Pulmonary artery endothelial cell (primary cell): ENCODE measurements at places on chromosomes 1 and 21.

- no peak for DNase-seq
Measured at GRCh38 chr1:2115702-2116341, 65.6 kb downstream of the PRKCZ start.

- no peak for DNase-seq
Measured at GRCh38 chr1:221217029-221217428, 337.8 kb downstream of the HLX start.

- no peak for DNase-seq
Measured at GRCh38 chr1:56200442-56200841, 378.9 kb downstream of the PLPP3 start.

- no peak for DNase-seq
Measured at GRCh38 chr1:218866507-218866906, 307.2 kb upstream of the LYPLAL1 start.

GRCh38 chr21:41957991-41958766, 4.4 kb upstream of the C2CD2 start:
- DNase-seq, result peak; percentile 99

- DNase-seq, result no peak
Measured at GRCh38 chr1:173020138-173020750, 30.5 kb downstream of the TNFSF18 start.

DNA sequence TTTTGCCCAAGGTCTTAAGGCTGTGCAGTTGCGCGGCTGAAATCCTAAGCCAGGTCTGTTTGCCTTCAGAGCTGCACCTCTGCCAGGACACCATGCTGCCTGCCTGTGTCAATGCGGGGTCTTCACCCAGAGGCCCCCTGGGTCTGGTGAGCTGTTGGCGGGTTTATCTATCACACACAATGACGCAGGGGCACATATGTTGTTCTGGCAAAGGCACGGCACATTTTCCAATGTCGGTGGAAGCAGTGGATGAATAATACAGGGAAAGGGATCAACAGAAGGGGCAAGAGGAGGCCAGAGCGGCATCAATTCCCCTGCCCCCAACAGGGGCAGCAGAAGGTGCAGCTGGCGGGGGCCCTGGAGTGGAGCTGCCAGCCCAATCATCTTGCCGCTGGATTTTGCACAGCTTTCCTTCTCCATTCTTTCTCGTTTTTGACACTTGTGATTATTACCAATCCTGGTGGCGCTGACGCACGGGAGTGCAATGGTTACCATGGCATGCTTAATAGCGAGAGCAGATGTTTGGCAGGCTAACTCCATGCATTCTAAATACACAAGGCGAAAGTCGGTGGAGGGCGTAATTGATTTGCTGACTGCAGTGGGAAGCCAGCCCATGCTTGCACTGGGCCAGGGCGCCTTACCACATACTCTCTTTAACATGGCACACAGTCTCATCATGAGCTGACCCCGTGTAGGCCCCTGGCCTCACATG, 45.8 kb upstream of the CYP2J2 start:
- no peak for DNase-seq

DNA sequence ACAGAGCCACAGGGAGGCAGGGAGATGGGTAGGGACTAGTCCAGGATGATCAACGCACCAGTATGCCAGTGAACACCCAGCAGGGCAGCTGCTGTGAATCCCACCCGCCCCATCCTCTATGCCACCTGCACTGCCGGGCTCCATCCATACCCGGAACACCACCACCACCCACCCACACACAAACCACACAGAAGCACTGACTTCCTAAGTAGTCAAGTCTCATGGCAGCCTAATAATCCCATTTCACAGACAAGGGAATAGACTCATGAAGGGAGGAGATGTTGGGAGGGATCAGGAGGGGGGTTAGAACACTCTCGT, 6.3 kb downstream of the DRAXIN start:
- DNase-seq, result no peak

- DNase-seq, result no peak
Measured at GRCh38 chr1:5329068-5329739, 663.0 kb downstream of the NPHP4 start.

GRCh38 chr1:16968372-16968771, 12.0 kb downstream of the MFAP2 start:
- DNase-seq, result no peak

GRCh38 chr1:150909585-150910180, 16.5 kb upstream of the SETDB1 start:
- DNase-seq, result no peak

DNA sequence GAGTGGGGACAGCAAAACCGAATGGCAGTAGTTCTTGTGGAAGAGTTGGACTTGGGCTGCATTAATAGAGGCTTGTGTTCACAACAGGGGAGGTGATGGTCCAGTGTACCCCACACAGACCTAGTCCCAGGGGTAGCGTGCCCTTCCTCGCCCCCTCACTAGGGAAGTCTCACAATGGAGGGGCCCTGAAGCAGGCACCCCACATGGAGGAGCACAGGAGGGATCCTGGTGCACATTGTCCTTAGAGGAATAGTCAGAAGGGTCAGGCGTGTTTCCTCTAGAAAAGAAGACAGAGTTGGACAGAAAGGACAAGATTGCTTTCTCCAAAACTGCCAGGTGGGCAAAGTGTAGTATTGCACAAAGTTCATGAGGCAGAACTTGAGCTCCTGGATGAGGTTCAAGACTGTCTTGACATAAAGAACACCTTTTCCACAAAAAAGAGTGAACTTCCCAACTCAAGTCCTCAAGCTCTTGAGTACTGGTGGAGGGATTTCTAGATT, 23.3 kb downstream of the ETNK2 start:
- no peak for DNase-seq

DNA sequence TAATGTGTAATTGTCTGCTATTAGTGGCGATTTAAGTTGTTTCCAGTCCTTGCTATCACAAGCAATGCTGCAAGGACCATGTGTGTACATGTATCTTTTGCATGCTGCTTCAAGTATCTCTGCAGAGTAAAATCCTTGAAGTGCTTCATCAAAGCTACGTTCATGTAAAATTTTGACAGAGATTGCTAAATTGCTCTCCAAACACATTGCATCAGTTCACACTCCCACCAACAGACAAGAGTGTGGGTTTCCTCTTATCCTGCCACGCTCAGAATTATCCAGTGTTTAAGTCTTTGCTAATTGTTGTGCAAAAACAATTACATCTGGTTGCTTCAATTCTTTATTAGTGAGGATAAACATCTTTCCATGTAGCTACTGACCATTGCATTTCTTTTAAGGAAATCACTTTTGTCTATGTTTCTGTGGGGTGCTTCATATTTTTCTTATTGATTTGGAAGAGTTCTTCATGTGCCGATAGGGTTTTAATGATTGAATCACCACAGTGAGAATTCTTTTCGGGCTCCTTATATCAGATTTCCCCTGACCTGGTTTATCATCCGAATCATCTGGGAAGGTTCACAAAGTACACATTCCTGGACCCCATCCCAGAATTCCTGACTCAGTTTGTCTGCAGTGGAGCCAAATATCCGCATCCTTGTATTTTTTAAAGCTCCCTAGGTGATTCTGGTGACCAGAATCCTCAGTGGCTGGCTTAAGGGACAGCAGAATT, 56.3 kb upstream of the GALNT2 start:
- DNase-seq, result no peak

- DNase-seq, result peak; percentile 74
Measured at GRCh38 chr1:65067491-65068201, 80.4 kb upstream of the AK4 start.

- DNase-seq, result no peak
Measured at GRCh38 chr1:5220421-5220820, 566.0 kb downstream of the AJAP1 start.

- DNase-seq, result no peak
Measured at GRCh38 chr1:22670352-22670975, 17.4 kb downstream of the C1QB start.
